ENCODE measurements at places on chromosomes 11 and 22.

DNA sequence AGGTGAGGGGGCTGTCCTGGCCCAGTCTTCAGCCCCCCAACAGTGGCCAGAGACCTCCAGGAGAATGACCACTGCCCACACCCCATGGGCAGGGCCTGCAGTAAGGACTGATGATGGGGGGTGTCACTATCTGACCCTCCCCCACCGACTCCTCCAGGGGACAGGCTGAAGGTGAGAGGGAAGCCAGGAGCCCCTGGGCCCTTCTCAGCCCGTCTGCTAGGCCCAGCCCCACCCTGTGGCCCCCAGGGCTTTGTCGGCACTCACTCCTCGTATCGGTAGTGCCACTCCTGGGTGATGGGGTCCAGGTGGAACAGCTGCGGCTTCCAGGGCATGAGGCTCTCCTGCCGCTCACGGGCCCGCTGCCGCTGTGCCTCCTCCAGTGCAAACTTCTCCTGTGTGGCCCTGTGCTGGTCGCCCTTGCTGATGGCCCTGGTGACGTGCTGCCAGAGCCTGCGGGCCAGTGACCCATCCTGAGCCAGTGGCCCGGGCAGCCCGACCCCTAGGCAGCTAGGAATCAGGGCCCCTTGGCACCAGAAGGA, 35.4 kb upstream of the CARS1 start:
- no peak for DNase-seq

- DNase-seq: no peak
Measured at GRCh38 chr22:44462246-44463010, 35.6 kb downstream of the RTL6 start.

DNA sequence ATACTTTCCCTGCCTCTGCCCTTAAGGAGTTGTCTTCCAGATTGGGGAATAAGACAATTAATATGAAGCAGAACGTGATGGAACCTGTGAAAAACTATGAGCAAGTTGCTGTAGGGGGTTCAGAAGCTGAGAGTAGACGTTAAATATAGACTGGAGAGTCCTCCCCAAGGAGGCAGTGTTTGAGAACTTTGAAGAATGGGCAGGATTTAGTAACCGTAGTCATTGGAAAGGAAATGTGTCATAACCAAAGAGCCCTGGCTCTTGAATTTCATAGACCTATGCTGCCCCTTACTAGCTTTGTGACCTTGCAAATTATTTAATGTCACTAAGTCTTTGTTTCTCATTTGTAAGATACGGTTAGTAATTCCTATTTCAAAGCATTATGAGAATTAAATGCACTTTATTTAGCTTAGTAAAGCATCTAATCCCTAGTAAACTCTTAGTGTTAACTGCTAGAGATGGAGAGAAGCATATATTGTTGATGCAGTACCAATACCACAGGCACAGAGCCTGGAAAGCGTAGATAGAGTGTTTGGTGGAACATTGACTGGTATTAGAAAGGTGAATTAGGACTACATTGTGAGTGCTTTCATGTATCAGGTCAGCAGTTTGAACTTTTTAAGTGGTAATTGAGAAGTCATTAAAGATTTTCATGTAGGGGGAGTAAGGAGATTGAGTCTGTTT, 54.1 kb downstream of the MCAM start:
- DNase-seq: no peak

DNA sequence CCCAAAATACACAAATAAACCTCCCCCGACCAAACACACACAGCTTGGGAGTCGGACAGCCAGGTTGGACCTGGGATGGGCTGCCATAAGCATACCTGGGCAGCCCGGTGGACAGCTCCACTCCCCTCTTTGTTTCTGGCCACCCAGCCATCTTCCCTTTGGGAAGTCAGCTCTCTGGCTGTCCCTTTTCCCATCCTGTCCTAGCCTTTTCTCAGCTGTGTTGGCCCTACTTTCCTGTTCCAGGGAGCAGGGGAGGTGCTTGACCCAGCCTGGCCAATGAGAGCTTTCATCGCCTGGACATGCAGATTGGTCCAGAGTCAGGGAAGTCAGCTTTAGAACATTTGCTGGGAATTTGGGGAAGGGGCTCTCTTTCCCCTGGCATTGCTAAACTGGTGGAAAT, 68.7 kb upstream of the NECTIN1 start:
- DNase-seq: no peak

- DNase-seq: no peak
Measured at GRCh38 chr11:113690619-113691569, 15.2 kb downstream of the TMPRSS5 start.

GRCh38 chr22:47150426-47150825, 388.0 kb downstream of the TBC1D22A start:
- DNase-seq: no peak

- DNase-seq: no peak
Measured at GRCh38 chr11:130323452-130324450, 9.0 kb upstream of the ZBTB44 start.

DNA sequence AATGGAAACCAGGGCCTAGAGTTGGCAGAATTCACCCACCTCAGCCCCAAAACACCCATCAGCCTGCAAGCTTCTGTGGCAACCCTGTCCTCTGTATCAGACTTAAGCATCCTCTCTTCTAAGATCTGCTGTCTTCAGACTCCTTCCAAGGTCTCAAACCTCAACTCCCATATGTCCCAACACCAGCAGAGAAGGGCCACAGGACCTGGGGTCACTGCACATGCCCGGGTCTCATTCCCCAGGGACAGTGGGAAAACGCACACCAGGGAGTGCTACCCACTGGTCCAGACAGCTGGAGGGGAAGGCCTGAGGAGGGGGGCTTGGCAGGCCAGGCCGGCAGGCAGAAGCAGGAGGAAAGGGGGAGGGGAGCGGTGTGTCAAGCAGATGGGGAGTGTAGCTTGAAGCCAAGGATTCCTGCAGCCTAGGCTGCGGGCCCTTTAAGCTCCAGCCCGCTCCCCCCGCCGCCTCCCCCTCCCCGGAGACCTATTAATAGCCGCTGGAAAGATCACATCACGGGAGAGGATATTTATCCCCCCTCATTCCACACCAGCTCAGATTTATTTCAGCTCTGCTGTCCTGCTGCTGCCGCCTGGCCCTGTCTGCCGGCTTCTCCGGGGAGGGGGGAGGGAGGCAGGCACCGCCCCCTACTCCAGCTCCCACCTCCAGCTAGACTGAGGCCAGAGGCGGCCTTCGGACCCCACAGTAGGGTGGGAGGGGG, 16.7 kb downstream of the BCL9L start:
- DNase-seq: no peak

DNA sequence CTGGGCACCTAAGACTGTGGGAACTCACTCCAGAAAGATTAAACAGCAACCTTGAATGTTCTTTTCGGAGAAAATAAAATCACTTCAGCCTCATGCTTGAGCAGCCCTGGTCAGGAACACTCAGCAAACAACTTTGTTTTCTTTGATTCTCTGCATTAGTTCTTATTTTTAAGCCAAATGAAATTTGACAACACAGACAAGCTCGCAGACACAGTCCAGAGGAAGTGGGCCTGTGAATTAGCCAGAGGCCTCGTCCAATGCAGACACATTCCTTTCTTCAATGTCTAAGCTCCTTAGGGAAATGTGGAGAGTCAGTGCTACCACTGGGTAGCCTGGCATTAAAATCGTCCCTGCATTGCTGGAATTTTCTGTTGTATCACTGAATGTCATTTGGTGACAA, 62.9 kb upstream of the CSNK2A3 start:
- DNase-seq: no peak

DNA sequence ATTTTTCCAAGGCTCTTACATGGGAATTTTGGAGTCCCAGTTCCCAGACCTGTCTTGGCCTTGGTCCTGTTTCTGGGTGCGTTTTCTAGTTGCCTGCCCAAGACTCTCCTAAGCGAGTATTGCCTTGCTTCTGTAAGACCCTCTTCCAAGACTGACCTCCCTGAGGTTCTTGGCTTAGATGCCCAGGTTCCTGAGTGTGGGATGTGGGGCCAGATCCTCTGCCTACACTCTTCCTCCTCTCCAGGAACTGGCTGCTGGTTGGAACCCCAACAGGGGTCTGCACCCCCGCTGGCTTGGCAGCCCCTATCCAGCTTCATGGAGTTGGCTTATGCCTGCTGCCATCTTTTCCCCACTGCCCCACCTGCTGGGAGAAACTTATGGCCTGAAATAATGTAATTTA, 429.5 kb downstream of the TENM4 start:
- DNase-seq: no peak
